ENCODE measurements at places on chromosomes 1 and 21.

GRCh38 chr1:150083907-150084306, 16.3 kb downstream of the VPS45 start:
- DNase-seq: no peak

DNA sequence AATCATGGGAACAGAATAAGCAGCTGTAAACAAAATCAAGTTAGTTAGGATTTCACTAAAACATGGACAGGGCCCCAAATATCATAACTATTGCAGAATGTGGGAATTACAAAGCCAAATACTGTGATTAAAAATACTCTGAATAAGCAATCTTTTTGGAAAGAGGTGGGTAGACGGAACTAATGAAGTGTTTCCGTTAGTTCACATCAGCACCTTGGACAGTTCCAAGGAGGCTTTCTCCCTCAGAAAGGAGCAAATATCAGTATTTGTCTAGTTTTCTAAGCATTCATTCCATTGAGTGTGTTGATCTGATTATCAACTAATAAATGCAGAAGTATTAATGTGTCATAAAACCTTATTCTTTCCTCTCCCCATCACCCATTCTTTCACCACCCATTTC, 97.4 kb downstream of the FAM78B start:
- no peak for DNase-seq

- no peak for DNase-seq
Observed at GRCh38 chr1:233356705-233356987, 29.1 kb downstream of the MAP3K21 start.

- no peak for DNase-seq
Observed at GRCh38 chr1:24103408-24103807, 8.5 kb downstream of the MYOM3 start.

DNA sequence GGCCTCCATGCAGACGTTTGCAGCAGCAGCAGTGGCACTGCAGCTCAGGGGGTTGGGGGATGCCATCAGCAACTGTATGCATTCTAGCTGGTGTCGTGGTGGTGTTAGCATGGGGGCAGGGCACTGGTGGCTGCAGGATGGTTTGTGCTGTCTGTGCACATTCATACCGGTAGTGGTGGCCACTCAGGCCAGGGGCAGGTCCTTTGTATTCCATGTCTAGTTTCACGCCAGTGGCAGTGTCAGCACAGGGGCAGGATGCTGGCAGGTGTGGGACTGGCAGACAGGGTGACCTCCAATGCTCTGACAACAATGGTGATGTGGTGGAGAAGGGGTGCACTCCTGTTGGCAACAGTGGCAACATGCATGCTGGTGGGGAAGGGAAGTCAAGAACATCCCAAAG, 194.2 kb upstream of the LRRC7 start:
- DNase-seq: no peak

GRCh38 chr1:25568090-25568833, 24.9 kb downstream of the LDLRAP1 start:
- DNase-seq: no peak

GRCh38 chr1:183634429-183635065, 1.0 kb downstream of the ARPC5 start:
- DNase-seq: no peak

- no peak for DNase-seq
Observed at GRCh38 chr1:93180723-93181613, at the start of gene CCDC18. CCDC18 (plus strand) TSS chr1:93180724; CDS start chr1:93183362, 2,638 bp downstream.

DNA sequence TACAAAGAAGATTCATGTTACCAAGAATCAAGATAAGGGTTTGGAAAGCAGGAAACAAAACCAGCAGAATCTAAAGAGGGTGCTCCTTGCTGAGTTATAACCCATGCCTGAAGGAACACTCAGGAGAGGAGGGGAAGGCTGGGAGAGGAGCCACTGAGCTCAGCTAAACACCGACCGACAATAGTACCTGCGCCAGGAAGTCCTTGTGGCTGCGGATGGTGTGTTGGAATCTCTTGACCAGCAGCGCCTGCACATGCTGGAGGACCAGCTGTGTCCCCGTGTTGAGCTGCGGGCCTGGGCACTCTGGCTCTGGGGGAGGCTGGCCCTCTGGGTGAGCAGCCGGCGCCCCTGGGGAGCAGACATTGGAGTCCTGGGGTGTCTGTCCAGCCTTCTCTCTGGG, 89.4 kb downstream of the ABCA4 start:
- no peak for DNase-seq

- no peak for DNase-seq
Observed at GRCh38 chr21:33390479-33390878, 12.7 kb upstream of the IFNGR2 start.

DNA sequence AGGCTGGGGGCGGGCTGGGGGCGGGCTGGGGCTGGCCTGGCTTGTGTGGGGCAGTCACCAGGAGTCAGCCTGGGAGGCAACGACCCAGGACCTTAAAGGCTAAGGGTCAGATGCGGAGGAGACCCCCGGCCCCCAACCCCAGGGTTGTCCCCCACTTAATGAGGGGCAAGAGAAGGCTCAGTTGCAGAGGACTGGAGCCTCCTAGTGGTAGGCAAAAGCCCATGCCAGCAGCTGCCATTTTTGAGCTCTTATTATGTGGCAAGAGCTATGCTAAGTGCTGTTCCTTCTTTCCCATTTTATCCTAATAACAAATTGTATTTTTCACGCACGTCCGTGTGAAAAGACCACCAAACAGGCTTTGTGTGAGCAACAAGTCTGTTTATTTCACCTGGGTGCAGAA, 8.0 kb downstream of the KIAA1614 start:
- DNase-seq: no peak

- peak; percentile 43 for DNase-seq
Observed at GRCh38 chr1:78003882-78004718, 639 bp upstream of the DNAJB4 start.

GRCh38 chr1:171954361-171954760, 113.1 kb downstream of the DNM3 start:
- no peak for DNase-seq

DNA sequence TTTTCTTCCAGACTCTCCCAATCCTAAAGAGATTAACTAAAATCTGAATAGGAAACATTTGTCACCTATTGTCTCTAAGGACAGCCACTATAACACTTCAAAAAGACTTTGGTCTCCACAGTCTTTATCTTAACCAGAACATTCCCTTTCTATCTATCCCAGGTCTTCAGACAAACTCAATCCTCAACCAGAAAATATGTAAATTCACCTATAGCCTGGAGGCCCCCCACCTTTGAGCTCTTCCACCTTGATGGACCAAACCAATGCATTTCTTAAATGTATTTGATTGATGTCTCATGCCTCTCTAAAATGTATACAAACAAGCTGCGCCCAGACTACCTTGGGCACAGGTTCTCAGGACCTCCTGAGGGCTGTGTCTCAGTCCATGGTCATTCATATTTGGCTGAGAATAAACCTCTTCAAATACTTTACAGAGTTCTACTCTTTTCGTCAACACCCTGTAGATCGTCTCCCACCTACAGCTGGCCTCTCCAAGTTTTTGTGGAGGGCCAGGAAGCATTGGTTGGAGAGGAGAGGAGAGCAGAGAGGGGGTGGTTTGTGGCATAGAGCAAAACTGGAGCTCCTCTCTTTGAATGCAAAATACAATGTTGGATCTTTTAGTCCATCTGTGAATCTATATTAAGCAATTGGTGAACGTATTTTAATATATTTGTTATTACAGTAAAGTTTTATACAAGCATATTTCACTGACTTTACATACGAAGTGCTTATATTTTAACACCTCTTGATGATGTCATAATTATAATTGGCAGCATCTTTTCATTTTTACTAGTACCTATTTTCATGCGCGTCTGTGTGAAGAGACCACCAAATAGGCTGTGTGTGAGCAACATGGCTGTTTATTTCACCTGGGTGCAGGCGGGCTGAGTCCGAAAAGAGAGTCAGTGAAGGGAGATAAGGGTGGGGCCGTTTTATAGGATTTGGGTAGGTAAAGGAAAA, 230.7 kb upstream of the DUSP10 start:
- no peak for DNase-seq

- no peak for DNase-seq
Observed at GRCh38 chr1:167723707-167724323, 2.0 kb downstream of the MPZL1 start.

GRCh38 chr1:189158155-189158554, 1319.5 kb downstream of the BRINP3 start:
- DNase-seq: no peak

All from activated CD4-positive, alpha-beta T cell treated with anti-CD3 and anti-CD28 coated beads, Interleukin-2, amount 50 U/mL, for 48 hours (primary cell).